ENCODE measurements at places on chromosomes 13 and 19. TPM values are rescaled to one million over a fixed set of nuclear protein-coding genes. Genes with fewer than 3 reads are reported as not detected.

DNA sequence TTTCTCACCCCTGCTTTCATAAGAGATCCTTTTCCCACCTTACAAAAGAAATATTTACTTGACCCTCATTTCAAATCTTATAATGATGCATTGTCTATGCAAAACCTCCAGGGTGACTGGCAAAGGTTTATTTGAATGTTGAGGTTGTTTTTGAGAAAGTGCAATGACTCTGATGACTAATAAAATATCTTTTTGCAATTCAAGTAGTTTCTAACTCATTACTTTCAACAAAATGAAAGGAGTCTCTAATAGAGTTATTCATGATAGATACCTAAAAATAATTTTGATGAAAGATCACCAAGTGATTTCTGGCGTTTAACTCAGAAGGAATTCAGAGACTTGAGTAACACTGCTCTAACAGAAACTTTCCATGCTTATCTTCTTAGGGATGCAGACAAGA, 144.2 kb downstream of the FOXO1 start:
- no peaks in the 10 kb centered on the region for H3K36me3 ChIP-seq
- H3K27ac ChIP-seq = no peak overlapping the region
- H3K4me1 ChIP-seq = peaks cover 3% of the 10 kb centered on the region

- H3K27me3 ChIP-seq = no peaks in the 10 kb centered on the region
- no peak overlapping the region for H3K4me3 ChIP-seq
- peaks cover 2% of the 10 kb centered on the region for H3K4me1 ChIP-seq
These were observed 239.6 kb downstream of the TSHZ3 start for GRCh38 chr19:31109636-31110035.

Gene POLD1
- 21.7 TPM for total RNA-seq

Gene AP1M2
- 0.27 TPM for total RNA-seq

GRCh38 chr13:86572115-86572514, 772.9 kb upstream of the SLITRK6 start:
- no peaks in the 10 kb centered on the region for H3K27me3 ChIP-seq
- no peaks in the 10 kb centered on the region for H3K4me1 ChIP-seq
- H3K36me3 ChIP-seq = no peaks in the 10 kb centered on the region
- H3K27ac ChIP-seq = no peak overlapping the region
- H3K4me3 ChIP-seq = no peak overlapping the region

DNA sequence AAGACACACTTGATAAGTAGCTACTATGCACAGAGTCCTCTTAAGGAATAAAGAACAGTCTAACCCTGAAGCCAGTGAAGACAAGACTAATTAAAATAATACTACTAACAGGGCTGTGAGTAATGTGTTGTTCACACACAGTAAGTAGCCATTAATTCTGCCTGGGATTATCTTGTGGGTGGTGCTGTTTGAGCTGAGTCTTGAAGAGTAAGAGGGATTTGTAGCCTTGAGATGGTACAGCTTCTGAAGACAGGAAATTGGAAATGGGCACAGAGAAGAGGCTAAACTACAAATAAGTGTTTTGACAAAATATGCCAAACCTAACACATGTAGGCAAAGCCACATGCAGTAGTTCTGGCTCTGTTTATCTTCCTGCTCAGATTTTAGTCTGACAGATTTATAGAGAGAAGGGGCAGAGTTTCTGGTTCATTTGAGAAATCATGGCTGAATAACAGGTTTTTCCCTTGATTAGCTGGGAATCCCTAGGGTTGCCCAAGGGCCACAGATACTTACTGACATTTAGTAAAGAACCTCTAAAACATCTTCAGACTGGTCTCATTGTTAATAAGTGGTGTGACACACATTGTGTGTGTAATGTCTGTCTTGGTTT, 38.0 kb downstream of the ITGBL1 start:
- H3K4me1 ChIP-seq = no peaks in the 10 kb centered on the region
- H3K36me3 ChIP-seq = no peaks in the 10 kb centered on the region
- H3K27me3 ChIP-seq = no peaks in the 10 kb centered on the region
- no peak for DNase-seq
- no peak overlapping the region for H3K4me3 ChIP-seq

DNA sequence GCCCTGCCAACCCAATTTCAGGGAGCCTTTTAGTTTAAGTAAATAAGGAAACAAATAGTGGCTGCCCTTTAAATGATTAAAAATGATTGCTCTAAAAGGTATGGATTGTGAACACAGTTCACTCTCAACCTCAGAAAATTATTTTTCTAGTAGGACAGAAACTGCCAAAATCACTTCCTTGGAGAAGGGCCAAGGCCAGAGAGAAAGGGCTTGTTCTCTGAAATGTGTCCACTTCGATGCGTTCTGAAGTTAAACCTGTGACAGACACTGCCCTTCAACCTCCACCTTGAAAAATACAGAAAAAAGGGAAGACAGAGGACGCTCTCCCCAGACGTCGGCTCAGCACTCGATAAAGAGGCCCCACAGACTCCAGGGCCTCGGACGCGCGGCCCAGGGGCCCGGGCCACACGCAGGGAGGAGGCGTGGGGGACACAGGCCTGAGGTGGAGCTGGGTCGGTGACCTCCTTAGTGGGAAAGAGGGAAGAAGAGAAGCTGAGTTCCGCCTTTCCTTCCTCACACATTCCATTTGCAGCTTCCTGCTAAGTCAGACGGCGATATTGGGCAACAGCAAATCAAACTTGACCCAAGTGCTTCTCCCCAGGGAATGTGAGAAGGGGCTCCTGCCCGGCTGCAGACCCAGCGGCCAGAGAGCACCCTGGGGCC, 63.6 kb downstream of the RASA3 start:
- H3K36me3 ChIP-seq = peaks cover 23% of the 10 kb centered on the region
- H3K4me1 ChIP-seq = peaks cover 57% of the 10 kb centered on the region
- H3K4me3 ChIP-seq = no peak overlapping the region

DNA sequence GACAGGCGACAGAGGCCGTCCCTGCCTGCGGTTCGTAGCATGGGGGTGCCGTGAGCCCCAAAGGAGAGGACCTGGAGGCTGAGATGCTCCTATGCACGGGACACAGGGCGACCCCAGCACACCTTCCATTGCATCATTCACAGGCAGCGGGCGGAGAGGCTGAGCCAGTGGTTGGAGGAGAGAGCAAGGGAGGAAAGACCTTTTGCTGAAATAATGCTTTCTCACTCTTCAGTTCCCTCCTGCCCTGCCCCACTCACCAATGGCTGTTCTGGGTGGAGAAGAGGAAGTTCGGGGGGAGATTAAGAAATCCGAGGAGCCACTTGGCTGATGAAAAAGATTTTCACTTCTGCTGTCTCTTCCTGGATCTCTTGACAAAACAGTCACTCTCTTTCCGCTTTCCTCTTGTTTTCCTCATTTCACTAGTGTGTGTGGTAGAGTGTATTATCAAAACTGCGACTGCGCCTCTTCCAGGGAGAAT, at the start of gene NLRP12:
Gene NLRP12 (minus strand): TSS at position 181 of the 478 bp plus-strand sequence. CDS start 140 bp downstream, at position 41.
- H3K36me3 ChIP-seq = no peaks in the 10 kb centered on the region
- peak; percentile 77 for DNase-seq
- no peak within 1 kb of the TSS for H3K27ac ChIP-seq
- H3K4me3 ChIP-seq = no peak within 1 kb of the TSS

GRCh38 chr13:51601601-51602565, 17.6 kb downstream of the WDFY2 start:
- no peaks in the 10 kb centered on the region for H3K36me3 ChIP-seq
- H3K4me1 ChIP-seq = peaks cover 3% of the 10 kb centered on the region
- no peak for DNase-seq
- no peak overlapping the region for H3K4me3 ChIP-seq

DNA sequence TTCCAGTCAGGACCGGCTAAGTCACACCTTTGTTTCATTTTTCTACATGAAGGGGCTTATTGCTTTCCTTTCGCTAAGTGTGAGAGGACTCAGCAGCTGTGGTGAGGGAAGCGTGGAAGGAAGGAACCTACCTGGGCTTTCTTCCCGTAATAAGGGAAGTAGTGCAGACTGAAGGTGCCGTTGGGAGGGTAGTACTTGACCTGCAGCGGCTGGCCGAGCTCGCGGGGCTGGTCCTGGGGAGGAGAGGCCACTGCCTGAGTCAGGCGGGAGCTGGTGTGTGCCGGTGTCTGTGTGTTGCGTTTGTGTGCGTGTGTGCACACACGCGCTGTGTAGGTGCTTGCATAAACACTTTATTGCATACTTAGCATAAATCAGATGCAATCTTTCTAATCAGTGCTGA, 7.7 kb downstream of the ATP4B start:
- H3K27ac ChIP-seq = no peak overlapping the region
- H3K36me3 ChIP-seq = no peaks in the 10 kb centered on the region
- no peak overlapping the region for H3K4me3 ChIP-seq
- no peaks in the 10 kb centered on the region for H3K27me3 ChIP-seq
- peaks cover 24% of the 10 kb centered on the region for H3K4me1 ChIP-seq
- no peak for DNase-seq

Gene ZNF816
- total RNA-seq = 10.7 TPM

- peak overlapping the region; percentile 43 for H3K4me3 ChIP-seq
- no peaks in the 10 kb centered on the region for H3K36me3 ChIP-seq
- H3K4me1 ChIP-seq = peaks cover 9% of the 10 kb centered on the region
- H3K27me3 ChIP-seq = peaks cover 8% of the 10 kb centered on the region
These were observed 4.2 kb upstream of the ZSCAN4 start for GRCh38 chr19:57664269-57665127.

Gene ZNF471
- 7.6 TPM for total RNA-seq

Gene TMEM38A
- 86.7 TPM for total RNA-seq

DNA sequence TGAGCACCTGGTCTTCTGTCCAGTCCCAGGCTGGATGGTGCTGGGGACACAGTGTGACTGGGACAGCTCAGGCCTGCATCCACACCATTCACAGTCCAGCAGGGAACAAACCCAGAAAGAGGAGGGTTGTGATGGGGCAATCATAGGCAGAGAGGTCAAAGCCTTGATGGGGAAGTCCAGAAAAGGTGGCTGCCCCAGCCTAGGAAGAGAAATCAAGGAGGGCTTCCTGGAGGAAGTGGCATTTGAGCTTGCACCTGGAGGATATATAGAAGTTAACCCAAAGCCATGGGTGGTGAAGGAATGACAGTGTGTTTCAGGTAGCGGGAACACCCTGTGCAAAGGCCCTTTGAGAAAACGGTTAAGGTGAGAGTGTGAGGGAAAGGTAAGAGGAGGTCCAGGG, 2.6 kb upstream of the PRX start:
- H3K4me1 ChIP-seq = peaks cover 54% of the 10 kb centered on the region
- no peaks in the 10 kb centered on the region for H3K27me3 ChIP-seq
- no peak for DNase-seq
- H3K36me3 ChIP-seq = no peaks in the 10 kb centered on the region
- no peak overlapping the region for H3K4me3 ChIP-seq

GRCh38 chr13:109241160-109241559, 545.2 kb downstream of the IRS2 start:
- H3K27me3 ChIP-seq = no peaks in the 10 kb centered on the region
- H3K4me3 ChIP-seq = no peak overlapping the region
- peak; percentile 36 for DNase-seq
- H3K36me3 ChIP-seq = no peaks in the 10 kb centered on the region
- no peak overlapping the region for H3K27ac ChIP-seq

Gene TRAPPC5
- total RNA-seq = 88.8 TPM

Gene RUBCNL
- 2.8 TPM for total RNA-seq

Gene SLC46A3
- 1.4 TPM for total RNA-seq

- H3K4me3 ChIP-seq = peak overlapping the region; percentile 87
- DNase-seq = no peak
- peak overlapping the region; percentile 84 for H3K27ac ChIP-seq
- H3K36me3 ChIP-seq = peaks cover 31% of the 10 kb centered on the region
These were observed 574 bp downstream of the MKNK2 start for GRCh38 chr19:2050349-2050990.

- H3K27ac ChIP-seq = no peak overlapping the region
- peaks cover 27% of the 10 kb centered on the region for H3K4me1 ChIP-seq
- no peaks in the 10 kb centered on the region for H3K27me3 ChIP-seq
- no peak overlapping the region for H3K4me3 ChIP-seq
These were observed 13.1 kb downstream of the MED26 start for GRCh38 chr19:16614941-16615340.

GRCh38 chr19:49567861-49568441, 12.4 kb downstream of the NOSIP start:
- H3K36me3 ChIP-seq = peaks cover 3% of the 10 kb centered on the region
- peaks cover 26% of the 10 kb centered on the region for H3K4me1 ChIP-seq
- no peaks in the 10 kb centered on the region for H3K27me3 ChIP-seq
- no peak for DNase-seq
- H3K27ac ChIP-seq = no peak overlapping the region
- no peak overlapping the region for H3K4me3 ChIP-seq

DNA sequence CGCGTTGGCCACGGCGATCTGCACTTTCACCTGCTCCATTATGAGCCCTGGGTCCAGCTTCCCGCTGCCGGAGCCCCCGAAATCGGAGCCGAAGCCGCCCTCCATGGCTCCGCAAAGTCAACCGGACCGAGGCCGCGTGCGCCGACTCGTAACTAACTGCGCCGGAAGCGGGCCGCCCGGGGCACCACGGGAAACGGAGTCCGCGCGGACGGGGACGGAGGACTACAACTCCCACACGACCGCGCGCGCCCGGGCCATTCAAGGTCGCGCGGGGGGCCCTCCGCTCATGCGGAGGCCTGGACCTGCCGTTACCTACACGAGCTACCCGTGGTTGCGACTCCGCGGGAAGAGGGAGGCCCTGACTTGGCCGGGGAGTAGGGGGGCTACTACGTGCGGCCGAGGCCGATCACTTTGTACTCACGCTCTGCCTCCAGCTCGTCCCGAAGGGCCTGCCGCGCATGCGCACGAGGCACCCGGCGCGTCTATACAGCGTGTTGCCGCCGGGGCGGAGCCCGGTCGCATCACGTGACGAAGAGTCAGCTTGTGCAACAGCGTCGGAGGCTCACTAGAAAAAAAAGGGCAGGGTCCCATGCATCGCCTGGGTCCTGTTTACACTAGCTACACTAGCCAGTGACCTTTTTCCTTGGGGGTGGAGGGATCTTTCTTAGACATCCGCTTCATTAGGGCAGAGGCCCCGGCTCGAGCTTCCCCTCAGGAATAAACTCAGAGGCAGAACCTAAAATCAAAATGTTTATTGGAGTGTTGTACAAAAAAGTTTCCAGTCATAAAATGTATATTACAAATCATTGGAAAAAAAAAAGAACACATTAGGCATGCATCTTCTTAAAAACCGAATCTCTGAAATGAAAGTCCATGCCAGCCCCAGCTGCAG, at the start of gene TIMM13:
Gene TIMM13 (minus strand): TSS at position 158 of the 892 bp plus-strand sequence. CDS start 53 bp downstream, at position 105.
- peak within 1 kb of the TSS; percentile 93 for H3K4me3 ChIP-seq
- H3K27ac ChIP-seq = peak within 1 kb of the TSS; percentile 99
